ENCODE measurements at places on chromosomes 3 and 15. TPM values are rescaled to one million over a fixed set of nuclear protein-coding genes. Genes with fewer than 3 reads are reported as not detected.

GRCh38 chr15:64558460-64559179, 98.2 kb downstream of the ZNF609 start:
- no peaks in the 10 kb centered on the region for H3K4me1 ChIP-seq
- DNase-seq = no peak
- no peak overlapping the region for H3K27ac ChIP-seq
- no peak overlapping the region for H3K4me3 ChIP-seq
- no peaks in the 10 kb centered on the region for H3K27me3 ChIP-seq

DNA sequence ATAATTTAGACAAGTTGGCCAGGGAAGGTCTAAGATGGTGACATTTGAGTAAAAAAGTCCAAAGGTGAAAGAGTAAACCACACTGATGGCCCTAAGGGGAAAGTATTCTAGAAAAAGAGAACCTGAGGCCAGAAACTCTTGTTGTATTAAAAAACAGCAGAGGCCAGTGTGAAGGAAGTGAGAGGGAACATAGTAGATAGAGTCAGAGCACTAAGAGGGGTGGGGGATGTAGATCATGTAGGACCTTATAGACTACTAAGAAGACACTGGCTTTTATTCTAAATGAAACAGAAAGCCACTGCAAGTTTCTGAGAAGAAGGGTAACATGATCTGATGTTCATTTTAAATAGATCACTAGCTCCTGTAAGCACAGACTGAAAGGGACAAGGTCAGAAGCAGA, 14.5 kb downstream of the POLQ start:
- H3K27me3 ChIP-seq = no peaks in the 10 kb centered on the region
- no peaks in the 10 kb centered on the region for H3K4me1 ChIP-seq
- no peak for DNase-seq

The PGBD4 gene
- 2.3 TPM for total RNA-seq

The GOLGA8J gene
- total RNA-seq = not detected

The OCA2 gene
- not detected for total RNA-seq

The GRM2 gene
- 0.16 TPM for total RNA-seq

The GHSR gene
- total RNA-seq = not detected

Data from right atrium auricular region (tissue), 2 donors.